ENCODE measurements at places on chromosomes 7 and 10.

DNA sequence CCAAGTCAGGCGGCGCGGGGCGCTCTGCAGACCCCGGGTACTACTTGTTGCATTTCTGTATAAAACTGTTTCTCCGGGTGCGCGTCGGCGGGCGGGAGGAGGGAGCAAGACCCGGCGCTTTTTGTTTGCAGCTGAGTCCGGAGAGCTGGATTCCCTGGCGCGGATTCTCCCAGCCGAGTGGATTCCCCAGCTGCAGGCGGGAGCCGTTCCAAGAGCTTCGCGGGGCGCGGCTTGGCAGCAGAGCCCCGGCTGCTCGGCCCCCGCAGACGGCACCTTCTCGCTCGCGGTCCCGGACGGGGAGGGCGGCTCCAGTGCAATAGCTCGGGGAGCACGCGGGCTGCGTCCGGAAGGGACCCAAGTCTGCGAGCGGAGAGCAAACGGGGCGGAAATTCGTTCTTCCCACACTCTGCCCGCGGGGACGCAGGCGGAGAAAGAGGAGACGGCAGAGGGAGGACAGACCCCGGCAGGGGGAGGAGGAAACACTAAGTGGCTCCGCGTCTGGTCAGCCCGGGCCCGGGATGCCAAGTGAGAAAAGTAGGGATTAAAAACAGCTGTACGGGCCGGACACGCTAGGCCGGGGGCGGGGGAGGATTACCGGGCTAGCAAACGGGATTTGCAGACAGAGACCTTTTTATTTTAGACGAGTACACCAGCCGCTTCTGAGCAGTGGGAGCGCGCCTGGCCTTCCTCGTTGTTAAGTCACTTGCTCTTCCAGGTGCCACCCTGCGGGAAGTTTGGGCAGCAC, at the start of gene TRIL:
TRIL (minus strand) TSS at position 96 of the 745 bp plus-strand sequence. CDS start 284 bp downstream, outside the sequence.
- no peak for DNase-seq

DNA sequence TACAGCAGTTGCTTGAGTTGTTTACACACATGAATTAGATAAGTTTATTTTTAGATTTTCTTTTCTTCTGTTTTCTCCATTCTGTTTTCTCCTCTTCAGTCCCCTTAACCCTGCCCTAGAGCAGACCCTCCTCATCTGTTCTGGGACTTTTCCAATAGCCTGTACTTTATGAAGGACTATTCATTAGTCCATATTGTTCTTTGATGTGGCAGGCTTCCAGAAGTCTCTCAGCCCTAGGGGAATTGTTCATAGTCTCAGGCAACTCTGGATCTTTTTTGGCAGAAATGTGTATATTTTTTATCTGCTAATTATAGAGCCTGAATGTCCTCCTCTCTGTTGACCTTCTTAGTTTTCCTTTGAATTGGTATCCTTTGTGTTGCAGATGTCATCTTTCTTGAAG, 25.4 kb downstream of the KAT6B start:
- DNase-seq = no peak

- no peak for DNase-seq
These were observed 56.3 kb upstream of the RAPGEF5 start for GRCh38 chr7:22413211-22413610.

GRCh38 chr10:96878057-96878456, 46.0 kb downstream of the LCOR start:
- DNase-seq = no peak

DNA sequence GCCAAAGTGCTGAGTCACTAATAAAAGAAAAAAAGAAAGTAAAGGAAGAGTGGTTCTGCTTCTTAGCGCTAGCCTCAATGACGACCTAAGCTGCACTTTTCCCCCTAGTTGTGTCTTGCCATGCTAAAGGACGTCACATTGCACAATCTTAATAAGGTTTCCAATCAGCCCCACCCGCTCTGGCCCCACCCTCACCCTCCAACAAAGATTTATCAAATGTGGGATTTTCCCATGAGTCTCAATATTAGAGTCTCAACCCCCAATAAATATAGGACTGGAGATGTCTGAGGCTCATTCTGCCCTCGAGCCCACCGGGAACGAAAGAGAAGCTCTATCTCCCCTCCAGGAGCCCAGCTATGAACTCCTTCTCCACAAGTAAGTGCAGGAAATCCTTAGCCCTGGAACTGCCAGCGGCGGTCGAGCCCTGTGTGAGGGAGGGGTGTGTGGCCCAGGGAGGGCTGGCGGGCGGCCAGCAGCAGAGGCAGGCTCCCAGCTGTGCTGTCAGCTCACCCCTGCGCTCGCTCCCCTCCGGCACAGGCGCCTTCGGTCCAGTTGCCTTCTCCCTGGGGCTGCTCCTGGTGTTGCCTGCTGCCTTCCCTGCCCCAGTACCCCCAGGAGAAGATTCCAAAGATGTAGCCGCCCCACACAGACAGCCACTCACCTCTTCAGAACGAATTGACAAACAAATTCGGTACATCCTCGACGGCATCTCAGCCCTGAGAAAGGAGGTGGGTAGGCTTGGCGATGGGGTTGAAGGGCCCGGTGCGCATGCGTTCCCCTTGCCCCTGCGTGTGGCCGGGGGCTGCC, at the start of gene IL6:
IL6 (plus strand) TSS at position 294 of the 807 bp plus-strand sequence; CDS start at position 357, 63 bp downstream.
- no peak for DNase-seq
